ENCODE measurements at places on chromosomes 1 and 21.

GRCh38 chr1:84611796-84612195 lies 37.6 kb upstream of the CTBS start:
- DNase-seq = no peak
- H3K4me3 ChIP-seq = no peak overlapping the region
- no peaks in the 10 kb centered on the region for H3K27me3 ChIP-seq
- no peak overlapping the region for H3K27ac ChIP-seq
- H3K4me1 ChIP-seq = no peaks in the 10 kb centered on the region
- H3K36me3 ChIP-seq = no peaks in the 10 kb centered on the region

GRCh38 chr1:184959626-184960025 lies 14.7 kb downstream of the NIBAN1 start:
- DNase-seq = no peak
- H3K27me3 ChIP-seq = no peaks in the 10 kb centered on the region

DNA sequence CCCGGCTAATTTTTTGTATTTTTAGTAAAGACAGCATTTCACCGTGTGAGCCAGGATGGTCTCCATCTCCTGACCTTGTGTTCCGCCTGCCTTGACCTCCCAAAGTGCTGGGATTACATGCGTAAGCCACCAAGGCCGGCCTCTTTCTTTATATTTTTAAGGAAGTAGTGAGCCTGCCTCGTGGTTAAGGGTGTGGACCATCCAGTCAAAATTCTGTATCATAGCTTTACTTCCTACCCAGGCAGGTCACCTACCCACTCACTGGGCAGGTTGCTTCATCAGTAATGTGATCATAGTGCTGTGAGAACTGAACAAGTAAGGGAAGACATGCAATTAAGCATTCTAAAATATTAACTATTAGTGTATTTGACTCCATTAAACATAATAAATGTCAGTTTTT lies 8.1 kb upstream of the ACOT7 start:
- H3K4me1 ChIP-seq = peaks cover 12% of the 10 kb centered on the region
- H3K4me3 ChIP-seq = no peak overlapping the region
- no peak for DNase-seq
- peaks cover 6% of the 10 kb centered on the region for H3K27me3 ChIP-seq

- no peaks in the 10 kb centered on the region for H3K27me3 ChIP-seq
- H3K4me1 ChIP-seq = no peaks in the 10 kb centered on the region
- H3K36me3 ChIP-seq = no peaks in the 10 kb centered on the region
- H3K4me3 ChIP-seq = no peak overlapping the region
- H3K27ac ChIP-seq = no peak overlapping the region
Observed at GRCh38 chr1:101820071-101820470, 176.7 kb downstream of the OLFM3 start.

DNA sequence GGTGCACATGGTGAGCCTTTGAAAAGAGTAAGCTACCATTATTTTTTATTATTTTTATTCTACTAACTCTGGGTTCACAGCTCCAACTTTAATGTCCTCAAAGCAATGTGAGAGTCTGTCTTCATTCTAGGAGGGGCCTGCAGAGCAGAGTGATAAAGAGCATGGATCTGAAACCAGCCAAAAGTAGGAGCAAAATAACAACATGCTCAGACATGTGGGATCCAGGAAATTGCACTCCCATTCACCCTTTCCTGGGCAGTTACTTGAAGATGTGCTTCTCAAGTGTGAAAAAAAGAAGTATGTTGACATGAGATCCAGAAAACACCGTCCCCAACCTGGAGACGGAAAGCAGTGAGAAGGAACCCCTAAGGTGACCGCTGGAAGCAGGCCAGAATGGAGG lies 8.7 kb upstream of the LIN28A start:
- H3K4me3 ChIP-seq = no peak overlapping the region
- H3K36me3 ChIP-seq = no peaks in the 10 kb centered on the region
- DNase-seq = no peak
- no peaks in the 10 kb centered on the region for H3K4me1 ChIP-seq
- H3K27ac ChIP-seq = no peak overlapping the region
